ENCODE measurements at places on chromosomes 12 and 14.

GRCh38 chr12:6192604-6193380 is 7.4 kb upstream of the CD9 start:
- DNase-seq, result no peak

DNA sequence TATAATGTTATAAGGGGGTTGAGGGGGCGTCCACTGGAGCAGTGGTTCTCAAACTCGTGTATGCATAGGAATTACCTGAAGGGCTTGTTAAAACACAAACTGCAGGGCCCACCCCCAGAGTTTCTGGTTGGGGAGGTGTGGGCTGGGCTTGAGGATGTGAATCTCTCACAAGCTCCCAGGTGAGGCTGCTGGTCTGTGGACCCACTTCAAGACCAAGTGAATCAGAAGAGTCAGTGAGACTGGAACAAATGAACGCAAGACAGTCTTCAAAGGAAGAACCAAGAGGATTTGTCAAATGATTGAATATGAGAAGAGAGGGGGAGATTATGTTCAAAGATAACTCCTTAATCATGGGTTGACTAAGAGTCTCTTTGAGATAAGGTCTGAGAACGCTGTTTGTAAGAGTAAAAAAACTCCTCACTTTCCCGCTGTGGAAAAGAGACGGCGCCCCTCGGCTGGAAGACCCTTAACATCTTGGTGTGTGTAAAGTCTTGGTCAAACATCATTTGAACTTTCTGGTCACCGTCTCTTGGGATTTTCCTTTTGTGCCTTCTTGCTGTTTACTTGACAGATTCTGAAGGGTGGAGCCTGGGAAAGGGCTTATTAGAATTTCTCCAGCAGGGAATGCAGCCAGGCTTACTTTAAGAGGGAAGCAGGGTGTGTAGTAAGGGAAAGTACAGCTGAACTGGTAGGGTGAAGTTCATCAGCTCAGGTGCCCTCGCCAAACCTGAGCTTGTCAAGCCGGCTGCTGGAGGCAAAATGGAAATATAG is 5.3 kb upstream of the FOXN3 start:
- DNase-seq, result no peak

DNA sequence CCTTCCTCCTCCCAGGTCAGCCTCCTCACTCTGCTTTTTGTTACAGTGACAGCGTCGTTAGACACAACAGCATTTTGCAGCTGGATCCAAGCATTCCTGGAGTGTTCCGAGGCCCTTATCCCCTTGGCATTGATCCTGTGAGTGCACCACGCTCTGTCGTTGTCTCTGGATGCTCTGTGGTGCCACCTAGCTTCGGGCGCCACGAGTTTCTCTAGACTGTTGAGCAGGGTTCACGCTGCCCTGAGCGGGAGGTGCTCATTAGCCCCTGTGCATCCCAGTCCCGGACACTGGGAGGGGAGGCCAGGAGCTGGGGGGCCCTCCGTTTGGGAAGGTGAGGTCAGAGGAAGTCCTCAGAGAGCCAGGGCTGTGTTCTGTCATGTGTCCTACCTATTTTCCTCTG is 17.3 kb upstream of the DNAH10 start:
- DNase-seq, result no peak

- DNase-seq, result no peak
These were observed 52.7 kb downstream of the SMOC1 start for GRCh38 chr14:69931960-69932359.

- DNase-seq, result no peak
These were observed 11.3 kb downstream of the NOS1 start for GRCh38 chr12:117350140-117350539.

- DNase-seq, result no peak
These were observed 242.1 kb downstream of the CHST11 start for GRCh38 chr12:104698871-104699270.

GRCh38 chr14:21414137-21414631 is 30.4 kb upstream of the SUPT16H start:
- no peak for DNase-seq

DNA sequence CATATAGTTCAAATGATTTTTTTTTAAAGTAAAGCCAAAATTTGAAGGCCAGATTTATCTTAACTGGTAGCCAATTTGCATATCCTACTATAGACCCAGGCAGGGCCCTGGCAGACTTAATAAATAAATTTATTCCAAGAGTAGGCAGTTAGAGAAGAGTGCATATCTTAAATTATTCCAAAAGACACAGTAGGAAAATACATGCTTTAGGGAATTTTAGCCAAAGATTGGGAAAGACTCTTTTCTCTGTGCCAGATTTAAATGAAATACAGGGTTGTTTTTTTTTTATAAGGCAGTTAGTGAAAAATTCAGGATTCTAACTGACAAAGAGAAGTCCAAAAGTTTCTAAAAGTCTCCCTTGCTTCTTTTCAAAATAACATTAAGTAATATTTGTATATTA is 65.5 kb downstream of the ST8SIA1 start:
- no peak for DNase-seq

DNA sequence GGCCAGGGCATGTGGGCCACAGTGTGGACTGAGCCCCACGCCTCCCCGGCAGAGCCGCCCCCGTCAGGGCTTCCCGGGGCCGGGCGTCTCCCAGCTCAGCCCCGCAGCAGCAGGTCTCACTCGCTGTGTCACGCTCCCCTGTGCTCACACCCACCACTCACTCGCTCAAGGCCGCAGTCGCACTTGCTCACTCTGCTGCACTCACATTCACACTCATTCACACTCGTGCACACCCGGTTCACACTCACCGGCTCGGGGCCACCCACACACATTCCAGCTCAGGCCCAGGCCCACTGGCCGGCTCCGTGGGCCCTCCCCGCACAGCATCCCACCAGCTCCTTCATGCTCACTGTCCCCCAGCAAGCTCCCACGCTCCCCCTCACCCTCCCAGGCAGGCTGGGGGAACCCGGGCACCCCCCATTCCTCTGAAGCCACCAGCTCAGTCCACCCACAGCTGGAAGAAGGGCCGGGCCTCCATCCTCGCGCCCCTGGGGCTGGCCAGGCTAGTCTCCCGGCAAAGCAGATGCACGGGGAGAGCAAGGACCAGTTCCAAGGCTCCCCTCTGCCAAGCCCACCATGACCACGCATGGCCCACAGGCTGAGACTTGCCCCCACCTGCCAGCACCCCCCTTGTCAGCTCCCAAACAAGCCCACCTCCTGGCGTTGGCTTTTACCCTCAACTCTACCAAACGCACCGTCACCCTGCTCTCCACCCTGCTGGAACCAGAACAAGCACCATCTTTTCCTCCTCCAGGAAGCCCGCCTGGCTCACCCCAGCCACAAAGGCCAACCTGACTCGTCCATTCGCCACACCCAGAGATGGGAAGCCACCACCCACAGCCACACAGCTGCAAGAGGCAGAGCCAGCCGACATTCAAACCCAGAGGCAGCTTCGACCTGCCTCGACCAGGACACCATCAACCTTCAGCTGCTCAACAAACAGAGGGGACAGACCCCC is 28.0 kb downstream of the NCOR2 start:
- DNase-seq, result no peak

GRCh38 chr12:49233842-49234526 is 30.9 kb upstream of the TUBA1C start:
- peak; percentile 91 for DNase-seq

DNA sequence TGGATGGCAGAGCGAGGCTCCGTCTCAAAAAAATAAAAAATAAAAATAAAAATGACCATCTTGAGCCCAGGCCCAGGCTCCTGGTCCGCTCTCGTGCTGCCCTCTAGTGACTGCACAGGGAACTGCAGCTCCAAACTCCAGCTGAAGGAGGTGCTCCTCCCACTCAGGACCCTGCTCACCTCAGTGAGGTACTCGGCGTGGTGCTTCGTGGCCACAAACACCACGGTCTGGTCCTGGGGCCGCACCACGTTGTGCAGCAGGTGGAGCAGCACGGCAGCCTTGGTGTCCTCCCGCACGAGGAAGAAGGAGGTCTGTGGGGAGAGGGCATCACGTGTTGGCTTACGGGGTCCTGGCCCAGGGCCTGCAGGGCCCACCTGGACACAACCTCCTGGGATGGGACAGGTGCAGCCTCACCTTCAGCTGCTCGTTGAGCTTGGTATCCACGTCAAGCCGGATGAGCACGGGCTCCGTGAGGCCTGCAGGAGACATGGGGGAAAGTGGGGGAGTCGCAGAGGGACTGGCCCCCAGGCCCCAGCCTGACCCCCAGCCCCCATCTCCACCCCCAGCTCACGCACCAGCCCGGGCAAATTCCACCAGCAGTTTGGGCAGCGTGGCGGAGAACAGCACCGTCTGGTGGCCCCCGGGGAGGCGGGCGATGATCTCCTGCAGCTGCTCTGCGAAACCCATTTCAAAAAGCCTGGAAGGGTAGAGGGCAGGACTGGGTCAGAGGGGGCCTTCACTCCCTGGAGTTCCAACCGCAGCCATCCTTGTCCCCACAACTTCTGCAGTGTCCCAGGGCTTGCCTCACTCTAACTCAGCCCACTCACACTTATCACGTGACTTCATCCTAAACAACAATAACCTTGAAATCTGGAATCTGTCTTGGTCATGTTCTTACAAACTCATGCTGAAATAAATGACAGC is 10.6 kb downstream of the DDX54 start:
- peak; percentile 13 for DNase-seq

DNA sequence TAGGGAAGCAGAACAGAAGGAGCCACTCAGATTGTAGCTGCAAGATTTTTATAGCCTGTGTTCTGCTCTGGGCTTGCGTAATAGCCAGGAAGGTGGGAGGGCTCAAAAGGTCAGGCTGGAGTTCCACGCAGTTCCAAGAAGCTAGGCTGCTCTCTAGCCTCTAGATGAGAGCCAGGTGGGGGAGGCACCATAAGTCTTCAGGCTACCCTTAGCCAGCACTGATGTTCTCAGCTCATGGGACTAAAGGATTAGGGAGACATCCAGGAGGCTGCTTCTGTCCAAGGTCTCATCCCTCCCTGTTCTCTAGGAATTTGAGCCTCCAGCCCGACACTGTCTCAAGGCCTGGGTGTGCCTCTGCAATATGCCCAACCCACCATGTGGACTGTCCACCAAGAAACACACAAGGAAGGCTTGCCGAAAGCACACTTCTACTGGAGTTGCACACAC is 1.7 kb downstream of the LMBR1L start:
- DNase-seq, result no peak

DNA sequence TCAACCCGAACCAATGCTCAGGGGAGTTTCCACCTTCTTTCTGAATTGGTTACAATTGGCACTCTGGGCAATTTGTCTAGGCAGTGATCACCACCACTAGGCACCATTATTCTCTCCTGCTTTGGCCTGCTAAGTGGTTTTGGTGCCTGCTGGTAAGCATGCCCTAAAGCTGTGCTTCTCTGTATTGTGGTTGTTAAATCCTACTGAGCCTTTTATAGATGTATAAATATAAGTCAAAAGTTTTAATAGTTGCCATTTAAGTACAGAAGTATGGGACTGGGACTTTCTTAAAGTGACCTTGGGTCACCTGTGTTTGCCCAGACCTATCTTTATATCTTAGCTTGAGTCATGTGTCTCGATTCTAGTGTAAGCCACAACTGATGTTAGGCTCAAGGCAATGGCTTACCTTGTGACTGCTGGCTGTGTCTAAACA is 475.9 kb downstream of the SLC16A7 start:
- no peak for DNase-seq

GRCh38 chr14:75422169-75422568 is 5.7 kb upstream of the JDP2 start:
- DNase-seq, result no peak

- no peak for DNase-seq
These were observed 9.8 kb upstream of the PARP11 start for GRCh38 chr12:3882896-3883564.

GRCh38 chr12:109598428-109598854 is 24.8 kb downstream of the MVK start:
- DNase-seq, result no peak

GRCh38 chr14:97166497-97166896 is 369.3 kb downstream of the VRK1 start:
- DNase-seq, result no peak

DNA sequence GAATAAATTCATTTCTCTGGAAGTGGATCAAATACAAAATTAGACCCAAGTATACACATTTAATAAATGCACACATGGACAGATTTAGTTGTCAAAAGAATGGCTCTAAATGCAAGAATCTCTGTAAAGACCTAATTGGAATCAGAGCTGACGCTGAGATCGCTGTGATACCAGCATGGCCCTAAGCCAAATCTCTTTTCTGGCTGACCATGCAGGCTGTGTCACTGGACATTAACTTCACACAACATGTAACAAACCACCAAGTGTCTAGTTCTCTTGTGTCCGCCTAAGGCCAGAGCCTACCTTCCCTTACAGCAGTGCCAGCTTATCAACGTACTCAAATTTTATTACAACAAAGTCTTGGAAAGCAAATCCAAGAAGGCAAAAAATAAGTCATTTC is 127.5 kb downstream of the MED13L start:
- DNase-seq, result no peak

DNA sequence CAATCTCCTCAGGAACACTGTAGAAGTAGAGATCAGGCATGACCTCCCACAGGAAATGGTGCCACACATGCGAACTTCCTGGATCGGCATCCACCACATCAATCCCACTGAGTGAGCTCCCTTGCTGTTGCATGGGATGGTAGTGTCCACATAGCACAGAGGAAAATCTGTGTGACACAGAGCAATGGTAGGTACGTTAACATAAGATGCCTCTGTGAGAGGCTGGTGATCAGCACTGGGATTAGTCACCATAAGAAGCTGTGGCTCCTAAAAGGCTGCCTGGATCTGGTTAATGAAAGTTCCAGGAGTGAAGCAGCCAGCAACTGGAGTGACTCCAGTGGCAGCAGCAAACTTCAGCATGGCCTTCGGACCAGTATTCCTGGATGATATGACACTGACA is 21.8 kb downstream of the WDHD1 start:
- DNase-seq, result no peak

DNA sequence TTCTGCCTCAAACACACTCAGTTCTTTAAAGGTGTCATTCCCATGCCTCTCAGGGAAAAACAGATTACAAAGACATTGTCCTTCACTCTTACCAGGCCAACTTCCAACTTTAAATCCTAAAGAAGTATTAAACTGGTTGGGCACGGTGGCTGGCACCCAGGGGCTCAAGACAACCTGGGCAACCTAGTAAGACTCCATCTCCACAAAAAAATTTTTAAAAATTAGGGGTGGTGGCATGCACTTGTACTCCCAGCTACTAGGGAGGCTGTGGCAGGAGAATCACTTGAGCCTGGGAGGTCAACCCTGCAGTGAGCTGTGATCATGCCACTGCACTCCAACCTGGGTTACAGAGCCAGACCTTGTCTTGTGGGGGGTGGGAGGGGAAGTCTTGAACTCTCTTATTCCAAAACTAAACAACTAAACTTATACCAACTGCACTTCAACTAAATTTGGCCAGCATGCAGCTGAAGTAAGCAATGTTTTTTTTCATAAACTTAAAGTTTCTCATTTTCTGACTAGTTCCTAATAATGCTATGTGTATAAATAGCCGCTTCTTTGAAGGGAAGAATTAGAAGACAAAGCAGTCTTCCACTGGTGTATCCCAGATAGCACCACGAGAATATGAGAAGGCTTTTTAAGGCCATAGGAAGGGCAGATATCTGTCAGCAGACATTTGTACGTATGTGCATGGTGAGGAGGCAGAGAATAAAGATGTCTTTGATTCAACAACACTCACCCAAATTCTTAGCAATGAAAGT is 2.4 kb downstream of the SLC11A2 start:
- no peak for DNase-seq
